ENCODE measurements at places on chromosomes 7 and 10.

- no peak for DNase-seq
These were observed 240.1 kb downstream of the TRIL start for GRCh38 chr7:28718055-28718481.

GRCh38 chr10:59617996-59618395 is 91.7 kb downstream of the SLC16A9 start:
- DNase-seq: no peak

- no peak for DNase-seq
These were observed 111.9 kb upstream of the ZWINT start for GRCh38 chr10:56472978-56473377.

DNA sequence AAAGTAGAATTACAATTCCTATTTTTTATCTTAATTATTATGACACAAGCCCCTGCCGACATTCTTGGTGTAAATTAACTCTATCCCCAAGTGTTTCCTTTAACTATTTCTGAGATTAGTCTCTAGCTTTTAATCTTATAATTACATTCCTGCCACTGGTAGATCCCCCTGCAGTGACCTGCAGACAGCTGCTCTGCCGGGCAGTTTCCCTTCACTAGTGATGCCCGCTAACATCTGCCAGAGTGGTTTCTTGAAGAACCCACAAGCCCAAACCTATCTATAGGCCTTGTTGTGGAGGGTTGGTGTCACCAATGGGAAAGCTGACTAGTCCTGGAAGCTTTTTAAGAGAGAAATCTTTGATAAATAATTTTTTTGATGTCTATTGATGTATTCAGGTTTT is 50.0 kb downstream of the ADAM22 start:
- no peak for DNase-seq

- no peak for DNase-seq
These were observed 38.2 kb downstream of the WDR37 start for GRCh38 chr10:1094112-1095057.

DNA sequence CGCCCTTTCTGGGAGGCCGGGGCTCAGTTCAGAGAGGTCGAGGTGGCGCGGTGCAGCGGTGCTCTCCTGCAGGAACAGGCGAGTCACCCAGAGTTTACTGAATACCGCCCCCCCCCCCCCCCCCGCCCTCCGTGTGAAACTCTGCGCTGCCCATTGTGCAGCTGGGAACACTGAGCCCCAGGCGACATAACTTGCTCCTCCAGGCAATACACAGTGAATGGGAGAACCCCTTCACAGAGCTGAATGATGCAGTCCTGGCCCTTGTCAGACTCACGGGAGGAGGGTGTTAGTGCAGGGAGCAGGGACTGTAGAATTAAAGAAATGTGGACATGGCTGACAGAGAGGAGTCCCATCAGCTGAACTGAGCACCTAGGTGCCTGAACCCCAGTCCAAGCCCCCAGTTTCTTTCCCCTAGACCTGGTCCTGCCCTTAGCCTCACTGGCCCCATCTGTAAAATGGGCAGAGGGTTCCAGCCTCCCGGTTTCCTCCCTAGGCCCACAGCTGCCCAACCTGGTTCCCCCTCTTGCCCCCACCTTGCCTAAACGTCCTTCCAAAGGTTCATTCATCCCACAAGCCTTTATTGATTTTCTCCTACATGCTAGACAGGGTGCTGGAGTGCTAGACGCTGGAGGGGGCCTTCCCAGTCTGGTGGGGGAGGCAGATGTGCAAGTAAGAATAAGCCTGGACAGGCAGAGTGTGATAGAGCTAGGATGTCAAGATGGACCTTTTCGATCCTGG is 869 bp upstream of the LOXL4 start:
- no peak for DNase-seq

- DNase-seq: no peak
These were observed 98.1 kb downstream of the TCF7L2 start for GRCh38 chr10:113047963-113048781.

Data from fibroblast of skin of right quadriceps (primary cell).